ENCODE measurements at places on chromosomes 2 and 18.

- DNase-seq, result no peak
These were observed 46.3 kb downstream of the ARHGEF4 start for GRCh38 chr2:130882991-130883390.

- DNase-seq, result no peak
These were observed 55.3 kb downstream of the ARHGEF4 start for GRCh38 chr2:130891966-130892365.

DNA sequence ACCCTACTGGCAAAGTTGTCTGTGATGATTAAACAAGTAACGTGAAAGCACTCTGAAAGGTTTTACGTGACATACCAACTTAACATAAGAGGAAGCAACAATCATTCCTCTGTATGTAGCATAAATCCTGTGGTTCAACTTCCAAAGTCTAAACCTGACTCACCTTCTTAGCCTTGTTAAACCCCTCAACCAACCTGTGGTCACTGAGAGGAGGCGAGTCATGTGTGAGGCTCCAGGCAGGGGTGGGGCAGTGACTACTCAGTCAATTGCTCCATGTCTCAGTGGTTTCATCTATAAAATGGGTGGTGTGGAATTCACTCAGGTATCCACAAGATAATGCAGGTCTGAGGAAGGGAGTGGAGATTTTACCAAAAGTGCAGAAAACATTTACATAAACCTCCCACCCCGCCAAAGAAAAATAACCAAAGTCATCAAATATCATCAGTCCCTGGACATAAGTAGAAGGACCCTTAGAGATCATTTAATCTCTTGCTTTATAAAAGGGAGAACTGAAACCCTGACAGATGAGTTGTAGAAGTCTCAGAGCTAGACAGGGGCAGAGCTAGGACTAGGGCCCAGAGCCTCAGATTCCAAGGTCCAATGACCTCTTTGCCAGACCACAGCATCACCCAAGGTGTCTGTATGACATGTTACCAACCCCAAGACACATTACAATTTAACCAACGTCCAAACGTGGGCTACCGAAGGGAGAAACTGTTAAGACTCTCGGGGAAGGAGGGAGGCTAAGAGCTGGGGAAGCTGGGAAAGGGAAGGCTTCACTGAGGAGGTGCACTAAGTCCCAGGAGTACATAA, 3.7 kb upstream of the PCBP1 start:
- peak; percentile 84 for DNase-seq

- DNase-seq, result no peak
These were observed 8.6 kb downstream of the ARHGEF33 start for GRCh38 chr2:38898256-38898655.

- DNase-seq, result no peak
These were observed 651.6 kb upstream of the SOX11 start for GRCh38 chr2:5040571-5040970.

DNA sequence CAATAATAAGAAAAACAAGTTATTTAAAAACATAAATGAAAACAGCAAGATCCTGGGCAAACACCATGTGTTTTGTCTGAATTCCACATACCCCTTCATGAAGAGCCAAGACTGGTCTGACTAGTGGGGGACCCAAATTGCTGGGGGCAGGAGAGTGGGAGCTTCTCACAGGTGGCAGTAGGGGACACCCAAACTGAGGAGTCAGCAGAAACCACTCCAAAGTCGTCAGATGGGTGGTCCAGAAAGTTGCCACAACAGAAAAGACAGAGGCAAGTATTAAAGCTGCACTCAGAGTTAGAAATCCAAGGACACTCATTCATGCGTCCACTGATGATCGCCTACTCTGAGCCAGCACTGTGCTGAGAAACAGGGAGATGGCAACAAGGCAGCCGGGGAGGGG, 12.3 kb upstream of the LCLAT1 start:
- no peak for DNase-seq

DNA sequence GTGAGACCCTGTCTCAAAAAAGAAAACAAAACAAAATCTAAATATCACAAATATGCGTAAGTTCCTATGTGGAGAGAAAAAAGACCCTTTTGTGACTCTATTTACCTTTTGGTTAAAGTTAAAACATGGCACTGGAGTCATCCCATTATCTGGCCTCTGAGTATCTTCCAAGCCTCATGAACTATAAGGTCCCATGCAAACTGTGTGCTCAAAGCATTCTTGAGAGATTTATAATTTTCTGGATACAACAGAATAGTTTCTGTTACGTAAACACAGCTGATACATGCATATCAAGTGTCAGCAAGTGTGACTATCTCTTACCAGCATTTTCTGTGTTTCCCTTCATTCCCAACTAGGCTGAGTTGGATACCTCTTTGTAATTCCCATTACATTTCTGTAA, 8.8 kb upstream of the NOSTRIN start:
- DNase-seq, result no peak

DNA sequence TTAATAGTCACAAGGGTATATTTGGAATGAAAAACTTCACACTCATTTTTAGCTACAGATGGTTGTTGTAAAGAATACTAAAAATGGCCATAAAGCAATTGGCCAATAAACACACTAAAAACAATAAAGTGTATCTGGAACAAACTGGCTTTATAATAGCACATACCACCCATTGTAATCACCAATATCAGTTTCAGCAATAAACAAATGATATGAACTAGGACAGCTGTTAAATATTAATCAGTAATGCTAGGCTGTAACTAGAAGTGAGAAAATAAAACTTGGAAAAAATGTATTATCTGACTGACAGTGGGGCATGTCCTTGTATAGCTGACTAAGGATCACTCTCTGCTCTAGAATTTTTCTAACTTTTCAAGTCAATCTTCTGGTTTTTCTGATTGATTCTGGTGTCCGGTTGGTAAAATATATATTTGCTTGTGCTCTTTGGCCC, 312.5 kb downstream of the RND3 start:
- no peak for DNase-seq

DNA sequence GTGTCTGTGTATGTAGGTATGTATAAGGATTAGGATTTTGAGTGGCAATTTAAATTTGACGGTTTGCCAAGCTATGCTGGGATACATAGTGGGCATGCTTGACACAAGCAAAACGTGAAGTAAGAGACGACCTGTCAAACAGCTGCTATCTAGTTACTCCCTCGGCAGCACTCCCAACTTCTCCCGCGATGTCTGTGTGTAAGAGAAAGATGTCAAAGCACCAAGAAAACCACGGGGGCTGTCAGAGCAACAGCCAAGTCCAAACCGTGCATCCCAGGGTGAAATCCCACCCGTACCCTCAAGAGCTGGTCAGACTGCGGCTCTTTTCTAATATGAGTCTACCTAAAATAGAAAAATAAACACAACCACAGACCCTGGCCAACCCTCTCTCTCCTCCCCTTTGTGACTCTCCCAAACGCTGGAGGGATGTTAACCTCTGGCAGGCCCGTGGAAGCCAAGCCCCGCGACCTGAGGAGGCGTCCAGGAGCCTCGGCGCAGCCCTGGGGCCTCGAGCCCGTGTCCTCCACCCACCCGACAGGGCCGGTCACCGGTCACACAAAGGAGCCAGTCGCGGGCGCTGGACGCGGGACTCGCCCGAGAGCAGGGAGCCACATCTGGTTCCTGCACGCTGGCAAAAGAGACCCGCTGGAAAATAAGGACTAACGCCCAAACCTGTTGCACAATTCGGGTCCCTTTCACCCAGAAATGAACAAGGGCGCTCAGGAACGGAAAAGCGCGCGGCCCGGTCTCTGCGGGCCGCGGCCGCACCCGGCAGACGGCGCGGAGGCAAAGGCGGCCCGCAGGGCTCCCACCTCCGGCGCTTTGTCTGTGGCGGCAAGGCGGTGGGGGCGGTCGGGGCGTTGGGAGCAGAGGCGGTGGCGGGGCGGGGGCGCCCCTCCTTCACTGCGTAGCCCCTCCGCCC, 925 bp downstream of the SESTD1 start:
- peak; percentile 61 for DNase-seq

GRCh38 chr2:20448977-20449306, 2.1 kb downstream of the RHOB start:
- DNase-seq, result no peak

DNA sequence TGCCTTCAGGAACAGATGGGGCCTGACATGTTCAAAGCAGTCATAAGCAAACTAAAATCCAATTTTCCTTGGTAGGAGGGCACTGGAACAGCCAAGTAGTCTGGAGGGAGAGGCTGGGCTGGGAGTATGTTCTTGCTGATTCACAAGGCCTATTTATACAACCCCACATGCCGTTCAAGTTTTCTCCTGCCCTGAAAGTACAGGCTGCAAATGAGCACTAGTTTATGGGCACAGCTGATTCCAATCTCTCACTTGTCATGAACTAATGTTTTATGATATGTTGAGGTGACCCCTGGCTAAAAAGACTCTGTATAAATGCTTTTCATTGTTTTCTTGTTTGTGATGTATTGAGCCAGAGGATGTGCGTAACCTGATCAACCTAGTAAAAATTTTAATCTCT, 183.4 kb upstream of the SRD5A2 start:
- DNase-seq, result no peak

GRCh38 chr2:83817511-83817910, 641.6 kb downstream of the SUCLG1 start:
- DNase-seq, result peak; percentile 15

DNA sequence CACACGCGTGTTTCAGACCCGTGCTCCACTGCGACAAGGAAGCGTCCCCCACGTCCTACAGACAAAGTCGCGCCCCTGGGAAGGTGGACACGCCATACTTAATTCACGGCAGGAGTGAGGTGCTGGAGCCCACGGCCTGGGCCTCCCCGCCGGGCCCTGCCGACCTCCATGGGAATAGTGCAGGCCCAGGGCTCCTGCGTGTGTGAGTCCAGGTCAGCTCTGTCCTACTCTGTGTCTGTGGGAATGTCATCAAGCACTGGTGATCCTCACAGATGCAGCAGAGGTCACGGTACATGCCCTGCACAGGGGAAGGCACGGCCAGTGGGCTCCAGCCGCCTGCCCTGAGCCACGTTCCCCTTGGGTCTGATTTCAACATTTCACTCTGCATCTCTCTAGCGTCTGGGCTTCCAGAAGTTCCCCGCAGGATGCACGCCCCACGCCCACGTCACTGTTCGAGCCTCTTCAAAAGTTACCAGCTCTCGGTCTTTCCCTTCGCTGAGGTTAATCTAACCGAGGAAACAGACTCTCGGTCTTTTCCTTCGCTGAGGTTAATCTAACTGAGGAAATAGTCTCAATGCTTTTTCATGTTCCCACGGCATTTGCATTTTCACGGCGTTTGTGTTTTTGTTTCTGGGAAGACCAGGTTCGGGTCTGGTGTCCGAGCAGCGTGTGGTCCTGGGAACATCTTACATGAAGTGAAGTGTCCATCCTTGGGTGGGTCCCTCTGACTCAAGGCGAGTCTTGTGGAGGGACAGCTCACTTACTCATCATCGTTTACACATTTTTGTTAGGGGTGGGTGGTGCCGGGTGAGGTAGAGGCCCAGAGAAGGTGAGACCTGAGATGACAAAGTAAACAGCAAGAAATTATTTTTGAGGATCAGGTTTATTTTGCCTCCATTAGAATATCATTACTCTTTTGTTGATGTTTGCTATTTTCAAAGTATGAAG, 157.3 kb upstream of the ALKAL2 start:
- DNase-seq, result no peak
